ENCODE measurements at places on chromosomes 5 and 9. TPM values are rescaled to one million over a fixed set of nuclear protein-coding genes. Genes with fewer than 3 reads are reported as not detected.

The OTULINL gene
- polyA plus RNA-seq: 10.9 TPM

- DNase-seq: peak; percentile 75
Measured at GRCh38 chr9:119556129-119556875, 187.1 kb upstream of the BRINP1 start.

DNA sequence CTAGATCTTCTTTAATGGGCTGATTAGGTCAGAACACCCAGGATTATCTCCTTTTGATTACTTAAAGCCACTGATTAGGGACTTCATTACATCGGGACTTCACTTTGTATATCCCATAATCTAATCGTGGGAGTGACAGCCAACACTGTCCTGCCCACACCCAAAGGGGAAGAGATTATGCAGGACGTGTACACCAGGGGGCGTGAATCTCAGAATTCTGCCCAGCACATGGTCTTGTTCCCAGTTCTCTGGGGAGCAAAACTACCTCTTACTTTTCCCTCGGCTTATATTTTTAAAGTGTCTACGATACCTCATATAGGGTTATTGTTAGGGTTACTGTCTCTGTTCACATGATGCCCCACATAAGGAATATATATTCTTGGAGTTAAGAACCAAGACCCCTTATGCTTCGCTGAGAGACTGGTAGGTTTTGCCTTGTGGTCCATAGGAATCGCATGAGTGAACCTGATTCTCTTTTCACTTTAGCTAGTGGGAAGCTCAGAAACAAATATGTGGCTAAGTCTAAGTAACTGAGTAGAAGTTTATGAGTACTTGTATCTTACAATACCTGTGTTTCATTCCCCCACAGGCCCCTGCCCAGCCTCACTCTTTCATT, 192.7 kb downstream of the GNA14 start:
- DNase-seq: no peak

The C5orf58 gene
- 0.25 TPM for polyA plus RNA-seq

GRCh38 chr5:151740958-151741373, 17.5 kb downstream of the ATOX1 start:
- no peak for DNase-seq

DNA sequence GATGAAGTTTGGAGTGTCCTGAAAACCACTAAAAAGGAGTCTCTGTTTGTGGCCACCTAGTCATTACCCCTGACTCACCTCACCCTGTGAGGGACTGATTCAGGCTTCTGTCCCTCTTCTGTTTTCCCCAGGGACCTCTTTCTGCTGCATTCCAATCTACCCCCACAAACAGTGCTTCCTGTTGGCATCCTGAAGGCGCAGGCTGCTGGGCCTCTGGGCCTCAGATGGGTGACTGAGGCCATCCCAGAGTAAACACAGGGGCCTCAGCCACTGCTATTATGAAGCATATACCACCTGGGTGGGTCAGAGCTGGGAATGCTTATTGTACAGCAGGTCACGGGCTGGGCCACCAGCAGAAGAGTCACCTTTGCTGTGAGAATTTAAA, 20.0 kb downstream of the MORN5 start:
- no peak for DNase-seq

DNA sequence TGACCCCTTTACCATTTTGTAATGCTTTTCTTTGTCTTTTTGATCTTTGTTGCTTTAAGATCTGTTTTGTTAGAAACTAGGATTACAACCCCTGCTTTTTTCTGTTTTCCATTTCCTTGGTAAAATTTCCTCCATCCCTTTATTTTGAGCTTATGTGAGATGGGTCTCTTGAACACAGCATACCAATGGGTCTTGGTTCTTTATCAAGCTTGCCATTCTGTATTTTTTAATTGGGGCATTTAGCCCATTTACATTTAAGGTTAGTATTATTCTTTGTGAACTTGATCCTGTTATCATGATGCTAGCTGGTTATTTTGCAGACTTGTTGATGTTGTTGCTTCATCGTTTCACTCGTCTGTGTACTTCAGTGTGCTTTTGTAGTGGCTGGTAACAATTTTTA, 337.3 kb downstream of the SPATA31D1 start:
- DNase-seq: no peak

- DNase-seq: no peak
Measured at GRCh38 chr5:40483316-40483715, 196.4 kb upstream of the PTGER4 start.

All from left kidney (tissue), 8 donors.